Fibroblast of villous mesenchyme (primary cell): ENCODE measurements at places on chromosomes 16 and 17. TPM values are rescaled to one million over a fixed set of nuclear protein-coding genes. Genes with fewer than 3 reads are reported as not detected.

The FOXN1 gene
- total RNA-seq: not detected in 2 replicates

The OR3A3 gene
- total RNA-seq: not detected in 2 replicates

- DNase-seq: no peak
These were observed 451.9 kb downstream of the SLC39A11 start for GRCh38 chr17:72640415-72641165.

GRCh38 chr16:19691161-19691711, 26.8 kb downstream of the KNOP1 start:
- no peak for DNase-seq

DNA sequence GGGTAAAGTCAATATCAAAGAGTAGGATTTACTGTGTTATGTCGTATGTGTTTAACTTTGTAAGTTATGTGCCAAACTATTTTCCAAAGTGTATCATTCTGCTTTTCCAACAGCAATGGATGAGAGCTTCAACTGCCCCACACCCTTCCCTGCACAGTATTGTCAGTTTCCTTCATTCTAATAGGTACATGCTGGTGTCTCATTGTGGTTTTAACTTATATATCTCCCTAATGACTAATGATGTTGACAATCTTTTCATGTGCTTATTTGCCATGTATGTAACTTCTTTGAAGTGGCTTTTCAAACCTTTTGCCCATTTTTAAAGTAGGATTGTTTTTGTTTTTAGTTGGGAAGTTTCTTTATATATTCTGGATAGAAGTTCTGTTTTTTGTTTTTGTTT, 3.8 kb downstream of the DDX19B start:
- DNase-seq: no peak

DNA sequence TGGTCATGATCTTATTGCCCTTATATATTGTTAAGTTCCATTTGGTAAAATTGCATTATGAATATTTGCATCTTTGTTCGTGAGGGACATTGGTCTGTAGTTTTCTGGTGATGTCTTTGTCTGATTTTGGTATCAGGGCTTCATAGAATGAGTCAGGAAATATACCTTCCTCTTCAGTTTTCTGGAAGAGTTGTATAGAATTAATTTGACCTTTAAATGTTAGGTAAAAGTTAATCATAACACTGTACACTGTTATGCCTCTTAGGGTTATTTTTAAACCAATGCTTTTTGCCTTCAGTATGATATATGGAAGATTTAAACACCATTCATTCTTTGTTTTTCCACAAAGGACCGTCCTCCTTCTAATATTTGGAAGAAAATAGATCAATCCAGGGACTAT, 180.0 kb downstream of the CHD9 start:
- no peak for DNase-seq
